ENCODE measurements at places on chromosomes 1 and 21.
A peak's percentile ranks its signal among the peaks of the same experiment; 100 is the strongest.

- DNase-seq = no peak
Observed at GRCh38 chr1:176517484-176517883, 54.5 kb downstream of the PAPPA2 start.

DNA sequence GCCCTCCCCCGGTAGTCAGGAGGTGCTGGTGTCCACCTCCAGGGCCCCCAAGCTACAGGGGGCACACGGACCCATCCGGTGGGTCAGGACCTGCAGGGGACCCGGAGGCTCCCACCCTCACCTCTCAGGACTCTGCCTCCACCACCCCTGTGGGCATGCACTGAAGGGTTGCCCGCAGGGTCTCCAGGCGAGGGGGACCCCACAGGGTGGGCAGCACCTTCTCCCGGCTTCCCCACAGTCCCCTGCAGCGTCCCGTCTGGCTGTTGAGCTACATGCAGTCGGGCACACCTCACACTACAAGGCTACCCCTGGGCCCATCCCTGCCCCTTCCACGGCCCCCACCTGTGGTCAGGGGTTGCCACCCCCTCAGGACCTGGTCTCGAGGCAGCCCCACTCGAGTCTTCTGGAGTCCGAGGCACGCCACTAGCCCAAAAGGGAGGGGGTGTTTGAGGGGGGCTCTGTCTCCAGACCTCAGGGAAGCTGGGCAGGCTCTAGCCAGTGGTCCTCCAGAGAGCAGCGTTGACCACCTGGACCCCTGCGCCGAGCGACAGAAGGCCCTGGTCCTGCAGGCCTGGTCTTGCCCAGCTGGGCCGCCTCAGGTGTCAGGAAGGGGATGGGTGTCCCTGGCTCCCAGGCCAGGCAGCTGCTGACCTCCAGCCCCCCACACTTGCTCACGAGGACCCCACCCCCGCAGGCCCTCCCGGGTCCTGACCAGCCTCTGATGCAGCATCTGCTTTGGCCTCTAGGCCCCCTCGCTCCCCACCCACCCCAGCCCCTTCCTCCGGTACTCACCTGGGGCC, 9.6 kb downstream of the PARS2 start:
- no peak for DNase-seq

DNA sequence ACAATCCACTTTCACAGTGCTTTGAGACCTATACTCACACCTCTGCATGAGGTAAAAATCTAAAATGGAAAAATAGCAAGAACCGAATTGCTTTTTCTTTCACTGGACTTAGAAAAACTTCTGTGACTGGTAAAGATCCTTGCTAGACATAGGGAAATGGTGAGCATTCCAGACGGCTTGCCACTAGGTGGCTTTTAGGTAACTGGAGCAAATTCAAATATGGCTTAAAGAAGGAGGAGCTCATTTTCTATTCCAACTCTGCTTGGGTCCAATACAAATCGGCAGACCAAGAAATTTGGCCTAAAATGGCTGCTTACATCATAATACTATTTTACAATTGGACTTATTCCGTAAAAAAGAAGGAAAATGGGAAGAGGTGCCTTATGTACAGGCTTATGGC, 977.9 kb downstream of the ADGRL2 start:
- DNase-seq = peak; percentile 14

DNA sequence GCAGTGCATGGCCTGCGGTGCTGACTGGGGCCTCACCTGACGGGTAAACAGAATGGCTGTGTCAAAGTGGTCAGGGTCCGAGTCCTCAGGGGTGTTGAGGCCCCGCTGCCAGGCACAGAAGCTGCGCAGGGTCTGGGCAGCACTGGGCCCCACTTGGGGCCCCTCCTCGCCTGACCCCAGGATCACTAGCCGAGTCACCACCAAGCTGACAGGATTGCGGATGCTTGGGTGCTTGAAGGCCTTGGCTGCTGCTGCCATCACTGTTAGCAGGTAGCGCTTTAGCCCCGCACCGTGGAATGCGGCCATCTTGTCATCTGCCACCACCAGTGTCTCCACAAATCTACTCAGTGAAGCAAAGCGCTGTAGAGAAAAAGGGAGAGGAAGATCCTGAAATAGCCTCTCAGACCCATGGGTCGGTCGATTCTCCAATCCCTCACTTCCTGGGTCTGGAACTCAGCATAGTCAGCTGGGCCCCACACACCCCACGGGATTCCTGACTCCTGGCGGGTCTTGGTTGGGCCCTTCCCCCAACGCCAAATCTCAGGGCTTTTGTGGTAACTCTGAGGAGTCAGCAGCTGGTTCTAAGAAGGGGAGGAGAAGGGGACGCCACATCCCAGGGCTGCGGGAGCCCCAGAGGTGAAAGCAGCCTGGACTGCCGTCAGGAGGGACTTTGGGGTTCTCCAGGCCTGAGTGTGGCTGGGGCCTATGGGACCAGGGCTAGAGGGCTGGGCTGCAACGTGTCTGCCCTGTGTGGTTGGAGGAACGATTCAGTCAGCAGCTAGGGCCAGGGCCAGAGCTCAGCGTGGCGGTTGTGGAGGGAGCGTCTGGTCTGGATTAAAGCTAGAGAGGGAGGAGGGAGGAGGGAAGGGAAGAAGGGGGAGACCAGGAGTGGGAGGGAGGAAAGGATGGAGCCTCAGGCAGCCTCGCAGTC, 2.1 kb downstream of the ADAMTS4 start:
- no peak for DNase-seq

GRCh38 chr21:42424914-42425541, 21.3 kb downstream of the UBASH3A start:
- no peak for DNase-seq

- peak; percentile 71 for DNase-seq
Observed at GRCh38 chr1:152244576-152245273, 20.7 kb upstream of the HRNR start.

DNA sequence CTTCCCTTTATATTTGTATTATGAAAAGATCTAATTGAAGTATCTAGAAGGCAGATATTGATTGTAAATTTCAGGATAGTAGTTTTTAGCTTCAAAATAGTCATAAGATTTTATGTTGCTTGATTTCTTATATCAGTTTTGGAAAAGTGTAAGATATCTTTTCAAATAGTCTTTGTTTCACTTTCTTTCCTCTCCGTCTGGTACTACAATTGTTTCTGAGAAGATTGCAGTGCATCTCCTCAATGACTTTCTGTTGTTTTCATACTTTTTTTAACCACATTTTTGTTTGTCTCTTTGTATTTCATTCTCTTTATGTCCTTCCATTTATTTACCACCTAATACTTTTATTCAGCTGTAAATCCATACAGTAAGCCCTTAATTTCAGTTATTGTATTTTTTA, 964.6 kb upstream of the B3GALT2 start:
- DNase-seq = no peak

DNA sequence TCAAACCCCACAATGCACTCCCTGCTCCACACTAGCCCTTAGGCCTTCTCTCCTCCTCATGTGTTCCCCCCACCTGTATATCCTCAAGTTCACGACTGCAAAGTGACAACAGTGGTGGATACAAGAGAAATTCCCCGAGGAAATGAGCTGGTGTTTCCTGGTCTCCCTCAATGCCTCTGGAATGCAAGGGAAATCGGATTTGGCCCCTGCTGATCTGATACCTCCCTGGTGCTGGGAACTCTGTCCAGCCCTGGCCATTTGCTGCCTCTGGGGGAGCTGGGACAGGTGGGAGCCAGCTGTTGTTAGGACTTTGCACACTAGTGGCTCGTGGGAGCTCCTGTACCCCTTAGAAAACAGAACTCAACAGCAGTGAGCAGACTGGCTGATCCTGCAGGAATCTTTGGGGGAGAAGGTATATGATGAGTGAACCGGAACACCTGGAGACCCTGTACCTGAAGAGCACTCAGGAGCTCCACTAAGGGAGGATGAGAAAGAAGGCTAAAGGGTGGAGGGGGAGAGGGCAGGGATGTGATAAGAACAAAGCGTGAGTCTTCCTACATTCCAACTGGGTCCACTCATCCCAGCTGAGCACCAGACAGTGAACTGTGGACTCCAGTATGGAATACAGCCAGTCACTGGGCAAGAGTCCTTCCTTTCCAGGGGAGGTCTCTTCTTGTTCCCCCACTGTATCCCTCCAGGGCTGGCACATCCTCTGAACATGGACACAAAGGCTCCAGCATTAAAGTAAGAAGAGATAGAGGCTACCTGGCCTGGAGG, 69.3 kb downstream of the PLXNA2 start:
- DNase-seq = peak; percentile 43

- no peak for DNase-seq
Observed at GRCh38 chr1:196734006-196734405, 40.6 kb upstream of the CFHR3 start.

GRCh38 chr1:22652881-22653316, at the start of gene C1QB:
C1QB (plus strand) TSS chr1:22653236; CDS start chr1:22659463, 6,227 bp downstream.
- DNase-seq = no peak

- DNase-seq = no peak
Observed at GRCh38 chr1:89971600-89971999, 23.3 kb upstream of the ZNF326 start.

DNA sequence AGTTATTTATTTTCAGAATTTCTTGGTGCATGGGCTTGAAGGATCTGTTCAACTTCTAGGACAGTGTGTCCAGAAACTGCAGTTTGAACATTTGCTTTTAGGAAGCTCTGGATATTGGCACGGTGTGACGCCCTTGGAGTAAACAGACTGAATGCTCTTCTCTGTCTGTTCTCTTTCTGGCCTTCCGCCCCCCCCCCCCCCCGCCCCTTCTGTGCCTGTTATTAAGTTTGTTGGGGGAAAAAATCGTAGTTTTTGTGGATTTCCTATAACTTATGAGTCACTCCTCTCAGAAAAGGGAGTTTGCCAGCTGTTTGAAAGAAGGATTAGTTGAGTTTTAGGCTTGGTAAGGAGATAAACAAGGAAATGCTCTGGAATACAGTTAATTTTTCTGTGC, 1.2 kb downstream of the KCTD3 start:
- peak; percentile 14 for DNase-seq

DNA sequence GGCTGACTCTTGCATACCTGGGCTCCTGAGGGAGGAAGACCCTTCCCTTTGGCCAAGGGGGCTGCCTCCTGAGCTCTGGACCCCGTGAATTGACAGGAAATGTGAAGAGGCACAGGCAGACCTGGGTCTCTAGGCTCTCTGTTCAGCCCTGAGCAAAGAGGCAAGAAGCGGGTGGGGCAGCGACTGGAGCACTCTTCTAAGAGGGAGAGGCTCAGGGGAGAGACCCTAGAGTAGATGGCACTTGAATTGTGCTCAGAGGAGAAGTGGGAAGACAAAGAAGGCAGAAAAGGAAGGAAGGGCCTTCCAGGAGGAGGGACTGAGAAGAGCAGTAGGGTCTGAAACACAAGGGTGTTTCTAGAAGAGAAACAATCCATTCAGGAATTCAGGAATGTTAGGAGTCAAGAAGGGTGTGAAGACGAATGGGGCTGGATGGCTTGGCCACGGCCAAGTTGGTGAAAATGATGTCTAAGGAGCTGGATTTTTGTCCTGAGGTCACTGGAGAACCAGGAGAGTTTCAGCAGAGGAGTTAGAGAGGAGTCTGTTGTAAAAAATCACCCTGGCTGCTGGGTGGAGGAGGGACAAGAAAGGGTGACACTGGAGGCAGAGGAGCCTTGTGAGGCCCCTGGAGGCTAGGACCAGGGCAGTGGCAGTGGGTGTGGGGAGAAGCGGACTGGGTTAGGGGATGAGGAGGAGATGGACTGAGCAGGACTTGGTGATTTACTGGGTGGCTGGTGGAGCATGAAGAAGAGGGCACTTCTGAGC, 5.3 kb downstream of the TIE1 start:
- DNase-seq = no peak

- no peak for DNase-seq
Observed at GRCh38 chr21:42028766-42029425, 18.7 kb upstream of the ZBTB21 start.

DNA sequence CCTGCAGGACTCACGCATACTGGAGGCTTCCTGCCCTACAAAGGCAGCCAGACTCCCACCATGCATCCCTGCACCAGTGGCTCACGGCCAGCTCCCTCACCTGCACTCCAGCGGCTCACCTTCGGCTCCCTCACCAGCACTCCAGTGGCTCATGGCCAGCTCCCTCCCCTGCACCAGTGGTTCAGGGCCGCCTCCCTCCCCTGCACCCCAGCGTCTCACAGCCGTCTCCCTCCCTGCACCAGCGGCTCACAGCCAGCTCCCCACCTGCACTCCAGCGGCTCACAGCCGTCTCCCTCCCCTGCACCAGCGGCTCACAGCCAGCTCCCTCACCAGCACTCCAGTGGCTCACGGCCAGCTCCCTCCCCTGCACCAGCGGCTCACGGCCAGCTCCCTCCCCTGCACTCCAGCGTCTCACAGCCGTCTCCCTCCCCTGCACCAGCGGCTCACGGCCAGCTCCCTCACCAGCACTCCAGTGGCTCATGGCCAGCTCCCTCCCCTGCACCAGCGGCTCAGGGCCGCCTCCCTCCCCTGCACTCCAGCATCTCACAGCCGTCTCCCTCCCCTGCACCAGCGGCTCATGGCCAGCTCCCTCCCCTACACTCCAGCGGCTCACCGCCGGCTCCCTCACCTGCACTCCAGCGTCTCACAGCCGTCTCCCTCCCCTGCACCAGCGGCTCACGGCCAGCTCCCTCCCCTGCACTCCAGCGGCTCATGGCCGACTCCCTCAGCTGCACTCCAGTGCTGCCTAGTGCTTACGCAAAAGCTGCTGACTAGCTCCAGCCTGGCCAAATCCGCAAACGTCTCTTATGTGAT, 324.5 kb downstream of the NPHP4 start:
- no peak for DNase-seq

DNA sequence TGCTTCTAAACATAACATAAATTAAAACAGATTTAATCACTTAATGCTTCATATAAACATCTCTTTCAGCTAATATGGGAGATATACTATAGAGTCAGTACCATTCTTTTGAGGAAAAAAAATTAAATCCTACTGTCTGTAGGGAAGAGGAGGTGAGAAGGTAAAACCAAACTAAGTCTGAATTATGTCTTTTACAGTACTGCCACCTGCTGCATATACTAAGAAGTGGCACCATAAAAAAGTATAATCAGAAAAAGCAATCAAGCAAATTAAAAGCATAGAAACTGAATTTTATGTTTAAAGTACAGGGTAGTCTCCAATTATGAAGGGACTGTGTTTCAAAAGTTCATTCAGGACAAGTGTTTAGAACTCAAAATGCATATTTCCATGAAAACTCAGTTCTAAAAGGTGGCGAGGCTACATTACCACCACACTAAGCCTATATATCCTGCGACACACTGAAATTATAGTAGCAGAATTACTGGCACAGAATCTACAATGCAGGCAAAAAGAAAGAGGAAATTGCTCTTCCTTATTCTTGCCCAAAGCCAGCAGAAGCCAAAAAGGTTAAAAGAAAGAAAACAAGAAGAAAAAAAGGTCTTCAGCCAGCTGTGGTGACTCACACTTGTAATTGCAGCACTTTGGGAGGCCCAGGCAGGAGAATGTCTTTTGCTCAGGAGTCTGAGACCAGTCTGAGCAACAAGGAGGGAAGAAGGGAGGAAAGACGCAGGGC, 9.0 kb downstream of the NSL1 start:
- DNase-seq = peak; percentile 28

DNA sequence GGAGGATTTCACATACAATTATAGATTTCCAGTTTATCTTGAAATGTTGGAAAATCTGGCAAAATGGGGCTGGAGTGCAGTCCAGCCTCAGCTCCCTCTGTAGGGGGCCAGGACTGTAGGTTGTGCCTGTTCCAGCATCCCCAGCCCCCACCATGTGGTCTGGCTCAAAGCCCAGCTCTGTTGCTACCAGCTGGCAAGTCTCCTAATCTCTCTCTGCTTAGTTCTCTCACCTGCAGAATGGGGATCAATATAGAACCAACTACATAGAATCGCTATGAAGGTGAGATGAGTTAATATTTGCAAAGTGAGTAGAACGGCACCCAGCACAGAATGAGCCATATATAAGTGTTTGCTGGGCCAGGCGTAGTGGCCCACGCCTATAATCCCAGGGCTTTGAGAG, 50.0 kb upstream of the TARDBP start:
- DNase-seq = peak; percentile 76

- DNase-seq = peak; percentile 57
Observed at GRCh38 chr1:161725908-161726472, 4.6 kb downstream of the FCRLB start.
